ENCODE measurements at places on chromosomes 3 and 15.

GRCh38 chr3:129461022-129461421 lies 21.0 kb downstream of the IFT122 start:
- DNase-seq, result no peak

DNA sequence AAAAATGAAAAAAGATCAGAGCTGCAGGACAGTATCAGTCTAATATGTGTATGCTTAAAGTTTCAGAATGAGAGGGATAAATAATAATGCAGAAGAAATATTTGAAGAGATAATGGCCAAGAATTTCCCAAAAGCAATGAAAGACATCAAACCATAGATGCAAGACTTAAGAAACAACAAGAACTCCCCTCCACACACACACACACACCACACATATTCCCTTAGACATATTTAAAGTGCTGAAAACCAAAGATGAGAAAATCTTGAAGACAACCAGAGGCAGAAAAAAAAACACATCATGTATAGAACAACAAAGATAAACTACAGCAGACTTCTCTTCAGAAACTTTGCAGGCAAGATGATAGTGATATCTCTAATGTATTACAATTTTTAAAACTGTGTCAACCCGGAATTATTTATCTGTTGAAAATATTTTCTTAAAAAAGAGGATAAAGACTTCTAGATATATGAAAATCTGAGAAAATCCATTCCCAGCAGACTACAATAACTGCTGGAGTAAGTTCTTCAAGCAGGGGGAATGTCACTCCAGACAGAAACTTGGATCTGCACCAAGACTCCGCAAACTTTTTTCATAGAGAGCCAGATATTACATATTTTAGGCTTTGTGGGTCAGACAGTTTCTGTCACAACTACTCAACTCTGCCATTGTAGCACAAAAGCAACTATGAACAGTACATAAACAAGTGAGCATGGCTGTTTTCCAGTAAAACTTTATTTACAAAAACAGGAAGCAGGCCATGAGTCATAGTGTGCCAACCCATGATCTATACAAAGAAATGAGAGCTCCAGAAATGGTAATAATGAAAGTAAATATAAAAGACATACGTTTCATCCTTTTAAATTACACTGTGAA lies 223.4 kb upstream of the CGNL1 start:
- no peak for DNase-seq

DNA sequence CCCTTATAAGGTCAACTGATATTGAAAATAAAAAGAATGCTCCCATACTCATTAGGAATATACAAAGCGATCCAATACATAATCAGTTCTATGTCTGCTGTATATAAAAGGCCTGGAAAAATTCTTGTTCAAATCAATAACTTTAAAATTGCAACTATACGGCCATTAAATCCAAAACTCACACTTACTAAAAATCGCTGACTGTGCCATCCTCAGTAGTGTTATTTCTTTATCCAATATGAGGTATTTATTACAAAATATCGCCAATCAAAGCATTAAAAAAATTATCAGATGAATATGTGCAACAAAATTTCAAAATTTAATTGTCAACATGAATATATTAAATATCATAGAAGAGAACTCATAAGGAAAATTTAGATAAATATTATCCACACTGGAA lies 146.5 kb downstream of the PLD1 start:
- no peak for DNase-seq

DNA sequence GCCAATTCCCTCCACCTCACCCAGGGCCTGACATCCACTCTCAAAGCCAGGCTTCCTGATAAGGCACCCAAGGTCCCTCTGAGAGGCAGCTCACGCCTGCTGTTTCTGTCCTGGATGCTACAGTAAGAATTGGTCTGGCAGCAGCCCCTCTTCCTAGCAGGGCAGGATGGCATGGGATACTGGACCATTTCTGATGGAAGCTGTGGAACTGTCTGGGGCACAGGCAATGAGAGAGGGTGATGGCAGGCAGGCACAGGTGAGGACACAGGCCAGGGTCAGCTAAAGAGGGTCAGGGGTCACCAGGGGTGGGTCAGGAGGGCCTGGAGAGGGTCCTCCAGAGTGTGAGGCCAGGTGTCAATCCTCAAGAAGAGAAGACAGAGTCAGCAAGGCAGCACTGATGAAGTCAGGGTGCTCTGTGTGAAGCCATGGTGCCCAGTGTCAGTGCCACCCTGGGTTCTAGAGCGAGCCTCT lies 41.9 kb upstream of the SLC41A3 start:
- DNase-seq, result no peak

DNA sequence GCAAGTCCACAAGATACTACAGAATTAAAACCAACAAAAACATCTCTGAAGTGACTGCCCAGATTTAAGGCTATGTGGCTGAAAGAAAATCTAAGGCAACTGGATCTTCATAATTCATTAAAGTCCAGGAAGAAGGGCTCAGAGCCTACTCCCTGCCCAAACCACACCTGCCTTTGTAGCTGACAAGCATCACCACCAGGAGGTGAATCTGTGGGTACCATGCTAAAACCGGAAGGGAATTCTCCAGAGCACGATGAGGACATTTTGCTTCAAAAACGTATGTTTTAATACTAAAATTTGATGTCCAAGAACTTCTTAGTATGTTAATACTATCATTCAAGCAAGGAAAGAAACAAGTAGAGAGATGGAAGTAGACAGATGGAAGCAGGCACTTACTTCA lies 495.9 kb upstream of the NECTIN3 start:
- no peak for DNase-seq

All from islet precursor cell (in vitro differentiated cells).